ENCODE measurements at places on chromosomes 1 and 21.

DNA sequence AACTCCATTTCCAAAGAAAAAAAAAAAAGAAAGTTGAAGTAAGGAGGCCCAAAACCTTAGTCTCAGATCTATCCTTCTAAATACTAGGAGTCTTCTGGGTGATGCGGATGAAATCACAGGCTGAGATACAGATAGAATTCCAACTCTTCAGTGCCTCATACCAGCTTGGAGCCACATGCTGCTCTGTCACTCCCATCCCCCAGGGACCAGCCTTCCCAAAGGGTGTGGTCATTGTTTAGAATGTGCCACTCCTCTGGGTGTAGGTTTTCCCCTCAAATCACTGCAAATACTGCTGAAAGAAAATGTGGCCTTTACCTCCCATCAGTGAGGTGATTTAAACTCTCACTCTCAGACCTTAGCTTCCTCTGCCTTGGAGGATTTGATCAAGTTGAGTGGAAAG lies 112.9 kb downstream of the CDC7 start:
- DNase-seq: no peak

DNA sequence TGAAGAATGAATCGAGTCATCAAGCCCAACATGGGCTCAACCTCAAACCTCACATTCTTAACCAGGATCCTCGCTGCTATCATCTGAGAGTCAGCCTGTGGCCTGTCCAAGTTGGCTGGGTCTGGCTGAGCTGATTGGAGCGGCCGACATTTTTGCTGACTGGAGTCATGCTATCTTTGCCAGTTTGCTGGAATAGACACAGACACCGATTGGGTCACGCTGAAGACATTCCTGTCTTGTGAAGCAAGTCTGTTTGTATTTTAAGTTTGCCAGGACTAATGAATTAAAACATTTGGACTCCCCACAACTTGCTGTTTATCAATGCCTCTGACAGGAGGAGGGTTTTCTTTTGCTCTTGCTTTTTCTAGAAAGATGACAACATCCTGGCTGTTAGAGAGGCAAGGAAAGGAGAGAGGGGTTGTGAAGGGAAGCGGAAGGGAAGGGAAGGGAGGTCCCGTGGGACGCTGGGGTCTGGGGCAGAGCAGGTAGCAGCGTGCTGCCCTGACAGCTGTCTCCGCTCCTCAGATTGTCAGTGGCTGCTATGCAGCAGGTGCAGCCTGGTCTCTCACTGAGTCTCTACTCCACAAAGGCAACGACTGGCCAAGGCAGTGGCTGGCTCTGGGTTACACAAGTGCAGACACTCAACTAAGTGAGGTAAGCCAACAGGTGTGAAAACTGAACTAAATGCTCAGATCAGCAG lies at the start of gene MAP3K7CL:
MAP3K7CL (plus strand) TSS at position 375 of the 700 bp plus-strand sequence. CDS start 2,701 bp downstream, outside the sequence.
- DNase-seq: peak; percentile 69

- no peak for DNase-seq
These were observed 271.9 kb downstream of the HHAT start for GRCh38 chr1:210600421-210601159.

GRCh38 chr1:27981145-27981544 lies 21.4 kb downstream of the XKR8 start:
- no peak for DNase-seq

DNA sequence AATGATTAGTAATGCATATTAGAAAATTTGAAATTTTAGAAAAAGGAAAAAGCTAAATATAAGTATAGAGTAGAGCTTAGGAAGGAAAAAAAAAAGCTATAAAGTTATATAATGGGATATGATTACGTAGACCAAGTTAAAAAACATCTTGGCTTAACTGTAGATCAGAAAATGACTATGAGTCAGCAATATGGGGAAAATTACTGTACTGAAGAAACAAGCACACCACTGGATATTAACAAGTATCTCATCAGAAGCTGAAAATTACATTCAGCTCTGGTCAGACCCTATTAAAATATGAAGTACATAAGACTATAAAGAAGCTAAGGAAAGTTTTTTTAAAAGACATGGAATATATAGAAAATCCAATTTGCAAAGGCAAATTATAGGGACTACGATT lies 19.5 kb downstream of the DNAJC8 start:
- no peak for DNase-seq

GRCh38 chr1:15000671-15001070 lies 152.9 kb upstream of the TMEM51 start:
- no peak for DNase-seq

GRCh38 chr1:115768549-115768948 lies at the start of gene CASQ2:
Gene CASQ2 (minus strand): TSS chr1:115768714. CDS start chr1:115768541, 173 bp downstream.
- no peak for DNase-seq

DNA sequence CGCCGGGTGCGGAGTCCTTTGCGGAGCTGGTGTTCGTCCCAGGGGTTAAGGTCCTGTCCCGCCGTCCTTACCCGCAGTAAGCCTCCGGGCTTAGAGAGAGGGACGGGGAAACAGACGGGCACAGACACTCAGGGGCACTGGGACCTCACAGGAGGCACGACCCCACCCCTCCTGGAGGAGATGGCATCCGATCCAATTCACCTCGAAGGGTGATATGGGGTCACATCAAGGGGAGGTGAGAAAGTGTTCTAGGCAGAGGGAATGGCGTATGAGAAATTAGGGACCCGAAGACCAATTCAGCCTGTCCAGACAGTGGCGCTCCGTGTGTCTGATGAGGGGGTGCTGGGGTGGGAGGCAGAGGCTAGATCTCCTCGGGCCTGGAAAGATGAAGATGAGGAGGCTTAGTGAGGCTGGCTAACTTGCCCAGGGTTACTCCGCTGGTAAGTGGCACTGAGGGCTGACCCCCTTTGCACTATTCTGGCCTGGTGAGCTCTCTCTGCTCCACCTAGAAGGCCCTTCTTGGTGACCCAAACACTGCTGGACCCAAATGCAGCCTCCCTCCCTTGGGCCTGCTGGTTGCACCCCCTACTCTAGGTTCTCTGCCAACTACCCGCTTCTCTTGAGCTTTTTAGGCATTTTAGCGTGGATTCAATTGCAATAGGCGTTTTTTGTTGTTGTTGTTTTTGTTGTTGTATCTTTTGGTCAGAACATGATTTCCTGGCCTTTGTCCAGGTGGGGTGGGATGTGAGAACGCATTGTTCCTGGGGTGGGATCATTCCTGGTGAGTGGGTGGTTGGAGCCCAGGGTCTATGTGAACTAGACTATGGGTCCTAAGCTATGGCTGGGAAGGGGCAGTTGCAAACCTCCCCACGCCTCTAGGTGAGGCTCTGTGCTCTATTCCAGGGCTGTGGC lies 12.3 kb downstream of the BTBD19 start:
- DNase-seq: no peak

- no peak for DNase-seq
These were observed 1285.8 kb upstream of the NCAM2 start for GRCh38 chr21:19712441-19712840.

DNA sequence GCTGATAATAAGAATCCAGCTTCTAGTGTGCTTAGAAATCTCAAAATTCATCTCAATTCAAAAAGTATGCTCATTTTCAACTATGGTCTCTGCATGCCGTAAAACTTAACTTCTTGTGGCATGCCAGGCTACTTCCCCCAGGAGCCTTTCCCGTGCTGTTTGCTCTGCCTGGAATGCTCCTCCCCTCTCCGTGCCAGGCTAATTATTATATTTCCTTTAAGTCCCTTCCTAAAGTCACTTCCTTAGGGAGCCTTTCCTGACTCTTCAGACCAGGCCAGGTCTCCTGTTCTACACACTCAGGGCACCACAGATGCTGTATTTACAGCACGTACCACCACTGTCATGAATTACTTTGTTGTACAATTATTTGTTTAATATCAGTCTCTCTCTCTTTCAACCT lies 67.1 kb upstream of the PPP2R5A start:
- no peak for DNase-seq

DNA sequence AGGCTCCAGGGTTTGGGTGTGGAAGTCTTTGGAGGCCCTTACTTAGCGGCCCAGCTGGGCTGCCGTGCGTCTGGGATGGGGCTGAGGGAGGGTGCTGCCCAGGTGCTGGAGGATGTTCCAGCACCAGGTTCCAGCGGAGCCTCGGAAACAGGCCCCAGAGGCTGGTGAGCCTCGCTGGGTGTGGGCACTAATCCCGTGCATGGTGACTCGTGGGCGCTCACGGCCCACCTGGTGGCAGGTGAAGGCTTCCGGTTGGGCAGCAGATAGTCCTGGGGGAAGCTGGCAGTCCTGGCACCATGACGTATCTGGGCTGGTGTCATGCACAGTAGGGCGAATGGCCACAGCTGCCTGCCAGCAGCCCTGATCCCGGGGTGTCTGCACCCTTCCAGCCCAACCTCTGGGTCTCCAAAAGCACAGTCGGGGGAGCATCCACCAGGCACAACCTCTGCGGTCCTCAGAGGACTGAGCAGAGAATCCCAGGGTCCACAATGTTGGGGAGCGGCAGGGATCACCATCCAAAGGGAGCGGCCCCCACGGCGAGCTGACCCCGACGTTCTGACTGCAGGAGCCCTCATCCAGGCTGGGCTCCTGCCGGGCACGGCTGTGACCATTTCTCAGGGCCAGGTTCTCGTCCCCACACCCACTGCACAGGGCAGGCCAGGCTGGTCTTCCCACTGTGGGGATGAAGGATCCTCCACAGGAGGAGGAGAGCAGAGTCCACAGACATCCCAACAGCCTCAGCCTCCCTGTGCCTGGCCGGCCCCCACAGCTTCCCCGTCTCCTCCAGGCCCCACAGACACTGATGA lies 25.3 kb downstream of the FTCD start:
- no peak for DNase-seq

DNA sequence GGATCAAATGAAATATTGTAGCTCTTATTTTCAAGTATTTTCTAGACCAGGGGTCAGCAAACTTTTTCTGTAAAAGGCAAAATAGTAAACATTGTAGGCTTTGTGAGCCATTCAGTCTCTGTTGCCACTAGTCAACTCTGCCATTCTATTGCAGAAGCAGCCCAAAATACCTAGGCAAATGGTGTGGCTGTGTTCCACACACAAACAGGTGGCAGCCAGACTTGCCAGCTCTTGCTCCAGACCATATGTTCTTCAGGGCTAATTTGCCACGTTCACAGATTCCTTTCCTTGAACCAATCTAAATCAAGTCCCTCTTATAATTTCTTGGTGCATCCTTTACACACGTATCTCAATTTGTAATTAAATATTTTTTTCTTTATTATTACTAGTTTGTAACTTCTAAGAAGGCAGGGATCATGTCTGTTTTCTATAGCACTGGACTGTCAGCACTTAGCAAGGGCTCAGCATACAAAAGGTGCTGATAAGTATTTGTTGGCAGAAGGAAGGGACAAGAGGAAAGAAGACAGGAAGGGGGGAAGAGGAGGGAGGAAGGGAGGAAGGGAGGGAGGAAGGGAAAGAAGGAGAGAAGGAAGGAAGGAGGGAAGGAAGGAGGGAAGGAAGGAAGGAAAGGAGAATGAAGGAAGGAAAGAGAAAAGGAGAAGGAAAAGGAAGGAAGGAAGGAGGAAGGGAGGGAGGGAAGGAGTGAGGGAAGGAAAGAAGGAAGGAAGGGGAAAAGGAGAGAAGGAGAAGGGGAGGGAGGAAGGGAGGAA lies 106.5 kb upstream of the EDEM3 start:
- no peak for DNase-seq

DNA sequence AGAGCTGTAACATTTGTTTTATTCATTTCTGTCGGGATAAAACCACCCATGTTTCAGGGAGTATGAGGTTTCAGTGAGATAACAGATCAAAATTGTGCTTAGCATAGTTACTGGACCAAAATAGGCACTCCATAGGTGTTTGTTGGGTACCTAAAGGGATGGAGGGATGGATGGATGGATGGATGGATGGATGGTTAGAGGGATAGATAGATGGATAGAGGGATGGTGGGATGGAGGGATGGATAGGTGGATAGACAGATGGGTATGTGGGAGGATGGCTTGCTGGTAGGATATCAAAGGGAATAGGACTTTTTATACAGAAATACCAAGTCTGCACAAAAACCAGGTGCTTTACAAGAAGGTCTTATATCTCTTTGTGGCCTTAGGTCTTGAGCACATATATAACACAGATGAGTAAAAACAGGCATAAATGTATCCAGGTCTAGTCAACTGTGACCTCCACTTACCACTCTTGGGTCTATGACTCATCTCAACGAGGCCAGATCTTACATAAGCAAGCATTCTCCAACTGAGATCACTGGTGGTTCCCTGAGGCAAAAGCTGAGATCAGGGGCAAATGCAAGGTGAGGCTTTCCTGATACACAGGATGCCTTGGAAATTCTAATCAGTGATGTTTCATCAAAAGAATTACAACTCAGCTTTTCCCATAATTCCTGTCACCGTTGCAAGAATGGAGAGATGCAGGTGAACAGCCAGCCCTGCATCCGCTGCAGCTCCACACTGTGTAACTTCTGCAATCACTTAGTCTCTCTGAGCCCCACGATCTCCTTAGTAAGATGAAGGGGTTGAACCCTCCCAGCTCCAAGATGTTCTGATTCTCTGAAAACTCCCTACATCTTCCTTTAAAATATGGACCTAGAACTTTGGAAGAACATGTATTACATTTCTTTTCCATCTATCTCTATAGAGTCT lies 32.0 kb downstream of the PTAFR start:
- DNase-seq: no peak

- DNase-seq: no peak
These were observed 20.4 kb downstream of the THAP3 start for GRCh38 chr1:6645018-6645417.

DNA sequence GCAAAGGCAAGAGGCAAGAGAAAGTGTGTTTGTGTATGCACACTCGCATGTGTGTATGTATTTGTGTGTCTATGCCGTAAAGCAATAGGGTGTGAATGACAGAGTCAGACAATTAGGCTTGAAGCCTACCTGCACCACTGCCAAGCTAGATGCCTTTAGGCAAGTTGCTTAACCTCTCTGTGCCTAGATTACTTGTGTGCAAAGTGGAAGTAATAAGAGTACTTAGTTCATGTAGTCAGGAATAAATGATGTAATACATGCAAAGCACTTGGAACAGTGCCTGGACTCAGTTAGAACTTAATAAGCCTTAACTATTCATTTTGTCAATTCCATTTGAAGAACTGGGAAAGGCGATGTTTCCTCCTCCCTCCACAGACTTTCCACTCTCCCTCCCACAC lies 31.7 kb downstream of the LAMB3 start:
- no peak for DNase-seq

- DNase-seq: peak; percentile 43
These were observed 155.0 kb upstream of the EDN2 start for GRCh38 chr1:41639332-41639936.

DNA sequence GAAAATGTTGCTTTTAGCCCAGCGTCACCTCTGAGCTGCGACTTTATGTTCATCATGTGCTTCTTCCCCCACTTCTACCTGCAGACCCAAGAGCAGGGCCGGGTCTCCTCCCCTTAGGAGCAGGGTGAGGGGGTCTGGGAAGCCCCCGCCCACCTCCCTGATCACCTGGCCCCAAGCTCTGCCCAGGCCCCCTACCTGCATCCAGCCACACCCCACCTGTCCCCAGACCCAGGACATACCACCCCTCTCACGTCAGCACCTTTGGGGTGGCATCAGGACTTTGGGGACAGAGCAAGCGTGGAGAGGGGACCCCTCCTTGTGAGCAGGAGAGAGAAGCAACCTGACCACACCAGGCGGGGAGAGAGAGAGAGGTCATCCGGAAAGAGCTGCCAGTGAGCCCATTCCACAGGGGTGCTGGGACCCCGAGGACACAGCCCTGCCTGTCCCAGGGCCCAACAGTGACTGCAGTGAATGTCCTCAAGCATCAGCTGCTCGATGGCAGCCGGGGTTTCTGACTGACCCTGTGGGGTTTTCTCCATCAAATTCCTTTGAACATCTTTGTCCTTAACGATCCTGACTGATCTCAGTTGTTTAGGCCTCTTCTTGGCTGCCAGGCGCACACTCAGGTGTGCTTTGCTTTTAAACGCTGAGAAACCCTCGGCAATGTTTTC lies 42.8 kb upstream of the COL18A1 start:
- no peak for DNase-seq

GRCh38 chr21:37005548-37006485 lies 685 bp upstream of the RIPPLY3 start:
- DNase-seq: no peak

All from lower leg skin (tissue), 4 donors.